ENCODE measurements at places on chromosomes 11 and 22.

DNA sequence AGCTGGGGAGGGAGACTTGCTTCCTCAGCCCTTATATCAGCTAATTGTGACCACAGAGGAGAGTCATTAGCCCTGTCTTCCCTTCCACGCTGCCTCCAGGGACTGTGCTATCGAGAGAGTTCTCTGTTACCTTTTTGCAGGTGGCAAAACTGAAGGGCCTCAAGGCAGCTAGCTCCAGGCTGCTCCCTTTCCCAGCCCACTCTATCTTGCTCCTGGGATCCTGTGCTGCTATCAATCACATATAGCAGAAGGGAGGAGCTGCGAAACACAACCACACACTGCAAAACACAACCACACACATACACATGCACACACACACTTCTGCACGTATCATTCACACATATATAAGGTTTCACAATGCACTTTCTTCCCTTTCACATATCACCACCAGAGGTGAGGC, 205.3 kb upstream of the MTNR1B start:
- DNase-seq: no peak

DNA sequence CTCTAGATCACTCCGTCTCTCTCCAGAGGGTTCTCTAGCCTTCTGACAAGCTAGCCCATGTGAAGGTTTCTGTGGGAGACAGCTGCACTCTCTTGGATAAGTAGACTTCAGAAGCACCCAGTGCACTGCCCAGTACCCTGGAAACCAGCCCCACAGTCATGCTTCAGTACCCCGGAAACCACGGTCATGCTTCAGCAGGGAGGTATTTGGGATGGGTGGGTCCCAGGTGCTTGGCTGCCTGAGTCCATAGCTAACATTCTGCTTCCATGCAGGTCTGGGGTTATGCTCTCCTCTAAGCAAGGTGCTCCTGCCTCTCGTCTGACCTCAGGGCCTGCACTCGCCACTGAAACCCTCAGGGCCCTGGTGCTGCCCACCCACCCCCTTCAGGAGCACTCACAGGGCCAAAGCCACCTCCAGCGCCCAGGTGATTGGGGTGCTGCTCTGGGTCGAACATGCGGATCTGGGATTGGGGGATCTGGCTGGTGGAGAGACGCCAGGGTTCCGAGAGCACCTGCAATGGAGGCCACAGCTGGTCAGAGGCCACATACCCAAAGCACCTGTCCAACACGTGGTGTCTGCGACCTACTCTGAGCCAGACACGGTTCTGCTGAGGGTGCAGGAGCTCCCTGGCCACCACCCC, 7.3 kb upstream of the SYCE3 start:
- DNase-seq: no peak

- DNase-seq: peak; percentile 77
These were observed 15.2 kb upstream of the SORL1-AS1 start for GRCh38 chr11:121467965-121468364.

GRCh38 chr11:41053894-41054293, 405.6 kb downstream of the LRRC4C start:
- DNase-seq: no peak

- DNase-seq: no peak
These were observed 4.4 kb downstream of the GAS2 start for GRCh38 chr11:22670830-22671229.

GRCh38 chr11:106785913-106786650, 232.2 kb downstream of the GUCY1A2 start:
- DNase-seq: no peak

DNA sequence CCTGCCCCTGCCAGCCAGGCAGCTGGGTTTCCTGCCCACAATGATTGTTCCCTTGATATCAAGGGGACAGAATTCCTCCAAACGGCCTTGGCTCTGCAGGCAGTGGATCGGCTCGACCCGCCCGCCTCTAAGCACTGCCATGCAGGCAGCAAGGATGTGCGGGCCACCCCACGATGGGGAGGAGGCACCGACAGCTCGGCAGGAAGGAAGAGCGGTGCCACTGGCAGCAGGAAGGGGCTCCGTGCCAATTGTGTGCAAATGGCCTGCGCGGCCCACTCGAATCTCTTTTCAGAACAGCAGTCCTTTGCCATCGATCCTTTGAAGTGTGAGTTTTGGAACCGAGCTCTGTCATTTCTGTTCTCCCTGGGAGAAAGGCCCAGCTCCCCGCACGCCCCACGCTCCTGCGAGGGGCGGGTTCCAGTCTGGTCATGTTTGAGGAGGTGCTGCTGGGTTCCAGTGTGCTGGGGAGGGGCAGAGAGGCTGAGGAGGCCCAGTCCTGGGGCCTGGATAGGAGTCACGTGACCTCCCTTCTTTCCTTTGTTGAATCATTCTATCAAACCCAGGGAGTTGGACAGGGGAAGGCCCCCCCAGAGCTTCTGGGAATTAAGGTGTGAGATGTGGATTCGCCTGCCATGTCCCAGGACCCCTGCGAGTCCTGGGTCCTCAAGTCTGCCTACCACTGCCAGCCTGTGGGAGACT, 406.0 kb downstream of the CTTN start:
- DNase-seq: no peak

- no peak for DNase-seq
These were observed 15.1 kb downstream of the MN1 start for GRCh38 chr22:27786291-27786932.

GRCh38 chr11:92854952-92855351, 114.5 kb upstream of the MTNR1B start:
- no peak for DNase-seq

- DNase-seq: no peak
These were observed 18.9 kb upstream of the LYVE1 start for GRCh38 chr11:10587388-10587787.

- DNase-seq: no peak
These were observed 7.2 kb downstream of the MICAL2 start for GRCh38 chr11:12117611-12118010.

- no peak for DNase-seq
These were observed 69.7 kb downstream of the TTC28 start for GRCh38 chr22:28609921-28610320.

- DNase-seq: no peak
These were observed 1.3 kb downstream of the DDB1 start for GRCh38 chr11:61331651-61332050.

GRCh38 chr11:12692229-12693075, 18.2 kb downstream of the TEAD1 start:
- no peak for DNase-seq

- DNase-seq: peak; percentile 43
These were observed 5.7 kb upstream of the C1QTNF6 start for GRCh38 chr22:37193629-37194191.

GRCh38 chr11:117849781-117850414, 25.4 kb upstream of the FXYD2 start:
- DNase-seq: no peak

DNA sequence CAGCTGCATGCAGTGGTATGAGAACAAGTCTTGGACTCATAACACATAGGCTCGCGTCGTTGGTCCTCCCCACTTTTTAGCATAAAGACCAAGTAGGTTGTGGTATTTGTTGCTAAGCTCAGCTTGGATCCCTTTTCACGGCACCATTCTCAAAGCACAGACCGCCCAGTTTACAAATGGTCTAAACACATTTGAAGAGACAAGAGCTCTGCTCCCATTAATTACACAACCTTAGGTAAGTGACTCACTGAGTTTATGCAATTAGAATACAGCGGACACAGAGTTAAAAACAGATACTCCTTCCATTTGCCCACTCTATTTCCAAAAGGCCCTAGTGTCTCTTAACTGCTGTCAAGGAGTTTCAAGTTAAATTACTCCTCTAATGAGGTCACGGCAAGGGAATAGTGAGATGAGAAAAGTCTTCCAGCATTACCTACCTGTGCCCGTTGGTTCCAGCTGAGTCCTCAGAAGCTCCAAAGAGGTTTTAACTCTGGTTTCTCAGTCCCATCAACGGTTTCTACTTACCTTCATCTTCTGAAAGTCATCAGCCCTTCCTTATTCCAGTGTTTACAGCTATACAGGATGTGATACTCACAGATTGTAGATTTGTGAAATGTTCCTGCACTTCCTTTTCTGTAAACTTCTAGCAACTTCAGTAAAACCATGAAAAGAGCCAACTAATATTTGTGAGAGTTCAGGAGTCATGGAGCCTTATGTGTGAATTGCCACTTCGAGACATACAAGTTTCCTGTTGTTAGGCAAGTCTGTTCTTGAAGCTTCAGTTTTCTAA, at the start of gene MS4A6A:
MS4A6A (minus strand) TSS at position 543 of the 790 bp plus-strand sequence. CDS start 1,356 bp downstream, outside the sequence.
- DNase-seq: no peak

GRCh38 chr22:19022755-19023154, 86.7 kb upstream of the PRODH start:
- peak; percentile 44 for DNase-seq

DNA sequence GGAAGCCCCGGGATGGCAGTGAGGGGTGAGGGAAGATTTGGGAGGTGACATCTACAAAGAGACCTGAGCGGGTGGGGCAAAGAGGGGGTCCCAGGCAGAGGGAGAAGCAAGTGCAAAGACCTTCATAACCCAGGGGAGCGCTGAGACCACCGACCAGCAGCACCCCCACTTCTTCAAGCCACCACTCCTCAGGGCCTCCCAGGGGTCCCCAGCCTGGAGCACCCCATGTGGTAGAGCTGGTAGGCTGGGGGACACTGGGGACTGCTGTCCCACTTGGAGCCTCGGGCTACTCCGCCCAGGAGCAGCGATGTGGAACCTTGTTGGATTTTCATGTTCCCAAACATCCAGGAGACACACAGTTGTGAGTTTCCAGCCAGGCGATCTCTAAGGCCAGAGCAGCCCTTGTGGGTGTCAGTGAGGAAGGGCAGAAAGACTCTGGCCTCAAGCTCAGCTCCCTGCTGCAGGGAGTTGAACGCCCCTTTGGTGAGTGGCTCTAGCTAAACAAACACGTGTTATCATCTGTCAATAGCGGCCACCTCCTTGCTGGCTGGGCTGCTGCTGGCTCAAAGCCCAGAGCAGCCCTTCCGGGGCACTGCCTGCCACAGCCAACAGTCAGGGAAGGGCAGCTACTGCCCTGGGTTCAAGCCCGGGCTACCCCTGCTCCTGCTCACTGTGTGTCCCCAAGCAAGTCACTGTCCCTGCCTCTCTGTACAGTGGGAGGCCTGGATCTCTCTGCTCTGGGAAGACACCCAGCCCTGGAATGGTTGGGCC, 25.7 kb upstream of the CHKA start:
- DNase-seq: no peak

DNA sequence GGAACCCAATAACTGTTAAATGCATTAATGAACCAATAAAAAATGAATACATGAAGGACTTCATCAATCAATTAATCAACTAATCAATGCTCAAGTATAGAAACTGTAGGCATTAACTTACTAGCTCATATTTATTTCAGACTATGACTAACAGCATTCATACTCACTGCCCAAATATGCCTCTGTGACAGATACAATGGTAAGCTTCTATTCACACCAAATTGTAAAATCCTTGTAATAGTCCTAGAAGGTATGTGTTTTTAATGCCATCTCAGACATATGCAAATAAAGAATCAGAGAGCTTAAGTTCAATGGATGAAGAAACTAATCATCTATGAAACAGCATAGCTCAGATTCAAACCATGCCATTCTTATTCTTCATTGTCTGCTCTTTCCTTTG, 1253.6 kb upstream of the TENM4 start:
- DNase-seq: no peak

DNA sequence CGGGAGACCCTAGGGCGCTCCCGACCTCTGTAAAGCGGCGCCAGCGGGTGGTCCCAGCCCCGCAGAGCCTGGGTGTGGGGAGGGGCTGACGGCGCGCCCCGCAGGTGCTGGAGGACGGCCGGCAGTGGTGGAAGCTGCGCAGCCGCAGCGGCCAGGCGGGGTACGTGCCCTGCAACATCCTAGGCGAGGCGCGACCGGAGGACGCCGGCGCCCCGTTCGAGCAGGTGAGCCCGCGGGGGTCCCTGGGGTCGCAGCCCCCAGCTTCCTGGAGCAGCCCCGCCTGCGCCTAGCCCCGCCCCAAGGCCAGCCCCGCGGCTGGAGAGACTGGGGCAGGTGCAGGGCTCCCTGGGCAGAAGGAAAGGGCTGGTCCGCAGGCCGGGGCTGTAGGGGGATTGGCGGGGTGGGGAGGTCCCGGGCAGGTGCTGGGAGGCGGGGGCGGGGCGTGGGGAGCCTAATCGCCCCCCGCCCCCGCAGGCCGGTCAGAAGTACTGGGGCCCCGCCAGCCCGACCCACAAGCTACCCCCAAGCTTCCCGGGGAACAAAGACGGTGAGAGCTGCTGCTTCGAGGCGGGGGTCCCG, 19.7 kb downstream of the EPS8L2 start:
- no peak for DNase-seq

DNA sequence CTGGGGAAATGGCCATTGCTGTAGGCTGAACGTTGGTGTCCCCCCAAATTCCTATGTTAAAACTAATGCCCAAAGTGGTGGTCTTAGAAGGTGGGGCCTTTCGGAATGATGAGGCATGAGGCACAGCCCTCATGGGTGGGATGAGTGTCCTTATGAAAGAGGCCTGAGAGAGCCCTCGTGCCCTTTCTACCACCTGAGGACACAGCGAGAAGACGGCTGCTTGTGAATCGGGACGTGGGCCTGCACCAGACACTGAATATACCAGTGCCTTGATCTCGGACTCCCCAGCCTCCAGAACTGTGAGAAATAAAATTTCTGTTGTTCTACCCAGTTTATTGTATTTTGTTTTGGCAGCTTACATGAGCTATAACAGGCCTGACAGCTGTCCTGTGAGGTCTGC, 162.9 kb upstream of the B3GAT1 start:
- no peak for DNase-seq

DNA sequence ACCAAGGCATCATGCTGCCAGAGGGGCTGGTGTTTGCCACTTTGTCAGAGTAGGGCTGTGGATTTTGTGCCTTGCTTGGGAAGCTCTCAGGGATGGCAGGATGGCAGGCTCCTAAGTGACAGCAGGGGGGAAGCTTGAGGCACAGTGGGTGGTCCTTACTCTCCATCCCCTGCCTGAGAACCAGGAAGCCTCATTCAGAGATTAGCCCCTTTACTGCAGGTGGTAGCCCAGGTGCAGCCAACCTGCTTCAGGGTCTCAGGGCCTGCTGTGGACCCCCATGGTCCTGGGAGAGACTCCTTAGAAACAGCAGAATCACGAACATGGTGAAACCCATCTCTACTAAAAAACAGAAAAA, 8.9 kb upstream of the ST3GAL4 start:
- DNase-seq: no peak

GRCh38 chr11:28961726-28962125, 853.5 kb downstream of the METTL15 start:
- no peak for DNase-seq

DNA sequence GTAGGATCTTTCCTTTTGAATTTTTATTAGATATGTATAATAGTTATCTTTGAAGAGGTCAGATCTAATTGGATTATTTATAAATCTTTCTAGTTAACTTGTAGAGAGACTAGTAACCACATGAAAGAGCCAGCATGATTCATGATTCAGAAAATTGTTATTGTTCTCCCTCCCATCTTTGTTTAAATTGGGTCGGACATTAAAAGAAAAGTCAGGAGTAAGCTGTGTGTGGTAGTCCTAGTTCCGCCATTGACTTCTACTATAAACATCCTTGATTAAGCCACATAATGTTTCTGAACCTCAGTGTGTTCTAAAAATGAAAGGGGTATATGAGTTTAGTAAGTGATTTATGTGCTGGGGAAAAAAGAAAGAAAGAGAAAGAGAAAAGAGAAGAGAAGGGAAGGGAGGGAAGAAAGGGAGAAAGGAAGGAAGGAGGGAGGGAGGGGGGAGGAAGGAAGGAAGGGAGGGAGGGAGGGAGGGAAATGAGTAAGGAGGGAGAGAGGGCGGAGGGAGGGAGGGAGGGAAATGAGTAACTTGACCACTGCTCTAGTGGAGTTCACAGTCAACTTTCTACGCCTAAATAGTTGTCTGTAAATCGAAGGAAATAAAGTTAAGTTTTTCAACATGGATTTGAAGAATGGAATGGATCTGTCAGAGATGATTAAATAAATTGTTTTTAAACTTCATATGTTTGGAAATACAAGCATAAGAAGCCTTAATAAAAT, 32.9 kb downstream of the SIK2 start:
- no peak for DNase-seq

GRCh38 chr11:100624346-100624745, 62.7 kb upstream of the ARHGAP42 start:
- no peak for DNase-seq

Data from CD4-positive, alpha-beta memory T cell (primary cell).